ENCODE measurements at places on chromosomes 1 and 21. TPM values are rescaled to one million over a fixed set of nuclear protein-coding genes. Genes with fewer than 3 reads are reported as not detected.

RIPK4 gene
- total RNA-seq: 5.1 TPM

CELA2B gene
- total RNA-seq: not detected

ZNF697 gene
- 4.7 TPM for total RNA-seq

ALX3 gene
- not detected for total RNA-seq

OR2G6 gene
- total RNA-seq: not detected

Measured in cardiac atrium fibroblast (primary cell).